GM18507 (cell line): ENCODE measurements at places on chromosomes 12 and 14.

DNA sequence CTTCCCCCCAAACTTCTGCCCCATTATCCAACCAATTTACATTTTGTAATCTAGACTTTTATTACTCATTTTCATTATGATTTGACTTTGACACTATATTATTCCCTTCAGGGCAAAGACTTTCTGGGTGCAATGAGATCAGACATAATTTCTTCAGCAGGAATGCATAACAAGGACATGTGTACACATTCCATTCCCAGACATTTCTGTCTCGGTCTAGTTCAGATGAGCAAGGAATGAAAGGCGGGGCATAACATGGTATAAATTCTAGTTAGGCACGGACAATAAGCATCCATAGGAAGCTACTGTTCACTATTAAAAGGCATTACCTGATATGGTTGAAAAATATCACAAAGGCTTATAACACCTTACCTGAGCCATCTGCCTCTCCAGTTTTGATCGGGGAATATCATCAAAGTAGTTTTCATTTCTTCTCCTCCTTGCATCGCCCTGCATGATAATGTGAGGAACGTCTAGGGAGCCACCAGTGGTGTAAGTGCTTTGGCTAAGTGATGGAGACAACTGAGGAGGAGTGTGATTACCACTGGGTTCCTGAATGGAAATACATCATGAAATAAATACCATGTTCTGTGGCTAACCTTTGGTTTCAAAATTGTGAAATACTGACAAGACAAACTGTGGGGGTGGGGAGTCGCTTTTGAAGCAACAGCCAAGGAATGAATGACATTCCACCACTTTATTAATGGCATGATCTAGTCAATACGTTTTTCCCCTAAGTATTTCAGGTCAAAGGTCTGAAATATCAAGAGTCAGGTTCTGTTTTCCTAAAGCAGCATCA lies 183.9 kb downstream of the APAF1 start:
- no peak for DNase-seq

DNA sequence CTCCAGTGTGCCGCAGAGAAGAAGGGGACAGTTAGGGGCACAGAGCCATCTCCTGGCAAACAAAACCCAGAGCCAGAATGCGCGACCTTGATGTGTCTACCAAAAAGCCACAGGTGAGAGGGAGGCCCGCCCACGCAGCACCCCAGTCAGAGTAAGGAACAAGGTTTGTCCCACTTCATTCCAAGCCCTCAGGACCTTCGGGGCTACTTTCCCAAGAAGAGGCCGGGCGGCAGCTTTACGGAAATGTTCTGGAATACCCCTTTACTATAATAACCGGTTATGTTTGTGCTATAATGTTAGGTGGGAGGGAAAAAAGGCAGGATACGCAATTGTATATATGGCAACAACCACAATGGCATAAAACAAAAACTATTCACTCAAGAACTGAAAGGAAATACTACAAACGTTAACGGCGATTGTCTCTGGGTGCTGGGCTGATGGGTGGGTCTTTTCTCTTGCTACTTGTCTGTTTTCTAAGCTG lies 12.3 kb downstream of the CCDC88C start:
- no peak for DNase-seq

GRCh38 chr12:54378796-54379397 lies 5.6 kb downstream of the ZNF385A start:
- DNase-seq, result no peak

DNA sequence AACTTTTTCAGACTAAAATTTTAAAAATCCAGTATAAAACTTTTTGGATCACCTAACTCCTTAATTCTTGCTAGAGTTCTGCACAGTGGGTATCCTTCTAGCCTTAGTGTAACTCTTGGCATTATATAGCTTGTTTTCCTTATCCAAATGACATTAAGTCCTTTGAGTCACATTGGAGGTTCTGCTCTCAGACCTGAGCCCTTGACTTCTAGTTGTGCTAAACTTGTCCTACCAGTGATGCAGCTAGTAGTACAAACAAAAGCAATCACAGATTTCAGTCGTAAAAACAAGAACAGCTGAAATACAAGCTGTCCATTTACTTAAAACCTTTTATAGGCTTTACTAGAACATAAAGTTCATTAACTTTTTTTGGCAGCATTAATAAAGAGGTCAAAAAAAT lies 10.5 kb downstream of the ZBTB1 start:
- no peak for DNase-seq

DNA sequence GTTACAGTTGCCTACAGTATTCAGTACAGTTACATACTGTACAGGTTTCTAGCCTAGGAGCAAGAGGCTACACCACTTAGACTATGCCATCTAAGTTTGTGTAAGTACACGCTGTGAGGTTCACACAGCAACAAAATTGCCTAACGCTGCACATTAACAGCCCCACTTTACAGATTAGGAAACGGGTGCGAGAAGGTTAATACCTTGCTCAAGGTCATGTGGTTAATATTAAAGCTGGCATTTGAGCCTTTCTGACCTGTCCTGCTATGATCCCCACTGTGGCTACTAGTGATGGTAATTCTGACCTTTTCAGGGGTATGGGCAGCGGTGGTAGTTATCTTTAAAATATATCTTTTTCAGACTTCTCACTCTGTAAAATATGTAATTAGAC lies 20.9 kb downstream of the ACVR1B start:
- DNase-seq, result no peak

GRCh38 chr12:103969391-103969790 lies 3.7 kb downstream of the TDG start:
- no peak for DNase-seq

DNA sequence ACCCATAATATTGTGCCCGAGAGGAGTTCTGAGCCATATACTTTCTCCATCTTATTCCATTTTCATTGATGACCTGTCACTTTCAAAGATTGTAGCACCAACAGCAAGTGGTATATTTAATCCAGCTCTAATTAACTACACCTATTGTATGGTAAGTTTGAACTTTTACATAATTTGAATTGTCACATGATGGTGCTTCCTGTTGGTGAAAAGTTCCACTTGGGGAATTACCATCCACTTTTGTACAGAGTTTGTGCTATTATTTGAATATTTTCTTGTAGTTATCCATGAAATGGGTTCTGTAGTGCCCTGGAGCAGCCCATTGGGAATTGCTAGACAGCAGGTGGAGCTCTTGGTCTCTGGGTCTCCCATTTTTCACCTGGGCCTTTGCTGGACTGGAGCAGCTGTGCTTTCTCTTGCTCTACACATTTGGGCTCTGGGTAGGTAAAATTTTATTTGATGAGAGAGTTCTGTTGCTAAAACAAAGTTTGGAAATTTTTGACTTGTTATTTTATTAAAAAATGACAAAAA lies 3.0 kb downstream of the SMCO3 start:
- DNase-seq, result no peak
